ENCODE measurements at places on chromosomes 6 and 20.

DNA sequence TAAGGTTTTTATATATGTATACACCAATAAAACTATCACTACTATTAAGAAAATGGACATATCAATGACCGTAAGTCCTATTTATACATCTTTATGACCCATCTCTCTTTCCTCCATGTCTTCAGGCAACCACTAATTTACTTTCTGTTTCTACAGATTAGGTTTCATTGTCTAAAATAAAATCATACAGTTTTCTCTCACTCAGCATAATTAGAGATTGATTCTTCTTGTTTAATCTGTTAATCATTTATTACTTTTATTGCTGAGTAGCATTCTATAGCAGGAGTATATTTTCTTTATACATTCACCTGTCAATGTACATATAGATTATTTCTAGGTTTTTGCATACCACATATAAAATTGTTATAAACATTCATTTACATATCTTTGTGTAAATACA lies 388.0 kb downstream of the RFPL4B start:
- DNase-seq = no peak

GRCh38 chr6:36604090-36605060 lies 10.2 kb downstream of the SRSF3 start:
- no peak for DNase-seq

- DNase-seq = no peak
Measured at GRCh38 chr20:32163951-32164350, 43.6 kb downstream of the PLAGL2 start.

DNA sequence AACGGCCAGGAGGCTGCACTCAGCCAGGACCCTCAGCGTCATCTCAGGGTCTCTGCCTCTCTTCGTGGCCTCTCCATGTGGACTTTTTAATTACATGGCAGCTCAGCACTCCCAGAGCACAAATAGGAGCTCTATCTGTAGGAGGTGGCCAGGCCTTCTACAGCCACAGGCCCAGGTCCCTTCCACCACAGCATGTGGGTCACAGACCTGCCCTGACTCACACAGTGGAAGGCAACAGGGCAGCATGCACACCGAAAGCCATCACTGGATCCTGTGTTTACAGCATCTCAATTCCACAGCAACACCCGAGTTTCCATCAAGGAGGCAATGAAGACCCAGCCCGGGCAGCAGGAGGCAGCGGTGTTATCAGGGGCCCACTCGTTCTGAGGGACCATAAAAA lies 65.8 kb upstream of the CD93 start:
- no peak for DNase-seq

- DNase-seq = no peak
Measured at GRCh38 chr6:44253307-44254101, 3.8 kb downstream of the SLC35B2 start.

DNA sequence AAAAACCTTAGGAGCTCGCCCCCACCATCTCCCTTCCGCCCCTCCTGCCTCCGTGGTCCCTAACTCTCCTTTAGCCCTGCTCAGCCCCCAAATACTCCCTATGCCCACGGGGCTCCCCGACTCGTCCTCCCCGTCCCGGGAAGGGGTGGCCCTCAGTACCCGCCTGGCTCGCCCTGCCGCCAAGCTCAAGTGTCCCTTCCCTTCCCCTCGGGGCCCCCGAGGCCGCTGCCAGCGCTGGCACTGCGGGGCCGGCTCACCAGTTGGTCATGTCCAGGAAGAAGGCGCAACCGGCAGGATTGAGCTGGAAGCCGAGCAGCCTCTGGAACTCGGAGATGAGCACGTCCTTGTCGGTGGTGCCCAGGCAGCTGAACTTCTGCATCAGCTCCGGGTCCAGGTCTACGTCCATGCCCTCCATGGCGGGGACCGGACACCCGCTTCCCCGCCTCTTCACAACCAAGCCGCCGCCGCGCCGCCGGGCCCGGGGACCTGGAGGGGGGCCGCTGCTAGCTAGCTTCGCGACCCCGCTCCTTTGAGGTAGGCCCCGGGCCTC lies 303 bp downstream of the ILRUN start:
- no peak for DNase-seq

GRCh38 chr20:57838670-57839151 lies 128.9 kb upstream of the PMEPA1 start:
- no peak for DNase-seq

DNA sequence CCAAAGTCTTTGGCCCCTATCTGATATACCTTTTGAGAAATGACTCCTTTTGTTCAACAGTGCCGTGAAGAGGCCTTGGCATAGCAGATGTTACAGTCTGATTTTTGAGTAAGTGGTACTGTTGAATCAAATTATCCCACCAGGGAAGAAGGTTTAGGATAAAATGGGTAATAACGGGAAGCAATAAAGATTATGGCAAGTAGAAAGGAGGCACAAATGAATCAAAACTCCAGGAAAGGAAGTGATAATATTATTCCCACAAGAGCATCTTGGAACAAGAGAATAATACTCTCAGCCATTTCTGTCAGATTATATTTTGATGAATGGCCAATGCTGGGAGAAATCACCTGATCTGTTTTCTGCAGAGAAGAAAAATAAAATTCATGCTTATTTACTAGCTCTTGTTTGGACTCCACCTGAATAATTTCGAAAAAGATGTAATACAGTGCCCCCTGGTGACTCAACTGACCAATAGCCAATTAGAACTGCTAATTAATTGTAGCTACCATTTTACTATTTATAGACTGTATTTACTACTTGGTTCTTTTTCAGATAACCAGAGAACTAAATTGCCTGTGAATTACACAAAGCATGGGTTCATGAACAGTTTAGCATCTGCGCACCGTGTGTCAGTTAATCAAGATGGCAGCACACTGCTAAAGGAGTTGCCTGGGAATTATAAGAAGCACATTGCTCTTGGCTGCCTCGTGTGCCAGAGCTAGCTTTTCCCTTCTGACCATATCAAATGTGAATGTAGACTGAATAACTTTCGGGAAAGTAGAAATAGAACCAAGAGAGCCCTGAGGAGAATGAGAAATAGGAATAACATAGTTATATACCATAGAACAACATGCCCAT lies 78.5 kb upstream of the TRDN start:
- no peak for DNase-seq

DNA sequence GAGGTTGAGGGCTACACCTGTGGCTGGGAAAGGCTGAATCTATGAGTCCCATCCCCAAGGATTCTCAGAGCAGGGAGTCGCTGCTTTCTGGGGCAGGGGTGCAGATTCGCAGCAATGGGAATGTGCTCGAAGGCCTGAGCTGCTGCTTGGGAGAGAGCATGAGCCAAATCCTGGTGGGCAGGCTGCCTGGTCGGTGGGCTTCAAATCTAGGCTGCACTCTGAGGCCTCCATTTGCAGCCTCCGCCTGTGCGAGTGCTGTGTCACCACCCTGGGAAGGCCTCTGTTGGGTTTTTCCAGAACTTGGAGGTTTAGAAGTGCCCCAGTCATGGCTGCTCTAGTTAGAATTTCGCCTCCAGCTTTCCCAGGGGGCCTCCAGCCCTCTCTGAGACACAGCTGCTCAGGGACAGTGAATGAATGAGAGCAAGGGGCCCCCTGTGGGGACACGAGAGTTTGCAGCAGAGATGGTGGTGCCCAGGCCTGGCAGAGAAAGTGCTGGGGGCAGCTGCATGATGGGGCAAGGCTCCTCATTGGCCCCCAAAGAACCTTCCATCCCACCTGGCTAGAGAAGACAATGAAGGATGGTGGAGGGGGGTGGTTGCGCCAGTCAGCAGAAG lies 31.1 kb upstream of the RNF24 start:
- DNase-seq = no peak

- no peak for DNase-seq
Measured at GRCh38 chr20:8434326-8434876, 302.3 kb downstream of the PLCB1 start.

- DNase-seq = no peak
Measured at GRCh38 chr6:93300661-93301060, 118.7 kb downstream of the EPHA7 start.

DNA sequence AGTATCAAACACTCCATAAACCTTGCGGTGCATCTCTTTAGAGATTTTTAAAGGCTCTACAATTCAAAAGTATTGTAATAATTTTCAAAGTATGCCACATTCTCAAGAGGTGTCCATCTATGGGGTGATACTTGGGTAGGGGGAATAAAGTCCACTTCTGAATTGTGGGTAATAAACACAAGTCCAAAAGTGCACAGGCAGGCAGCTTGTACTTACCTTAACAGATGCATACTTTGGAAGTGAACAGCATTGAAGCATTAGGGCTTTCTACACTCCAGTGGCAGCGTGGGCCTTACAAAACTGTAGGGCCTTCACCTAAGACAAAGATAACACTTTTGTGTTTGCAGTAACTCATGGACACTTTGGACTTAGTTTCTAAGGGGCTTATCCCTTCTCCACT lies 58.6 kb downstream of the AIG1 start:
- no peak for DNase-seq

- DNase-seq = no peak
Measured at GRCh38 chr6:38179300-38179699, 359.8 kb downstream of the ZFAND3 start.

DNA sequence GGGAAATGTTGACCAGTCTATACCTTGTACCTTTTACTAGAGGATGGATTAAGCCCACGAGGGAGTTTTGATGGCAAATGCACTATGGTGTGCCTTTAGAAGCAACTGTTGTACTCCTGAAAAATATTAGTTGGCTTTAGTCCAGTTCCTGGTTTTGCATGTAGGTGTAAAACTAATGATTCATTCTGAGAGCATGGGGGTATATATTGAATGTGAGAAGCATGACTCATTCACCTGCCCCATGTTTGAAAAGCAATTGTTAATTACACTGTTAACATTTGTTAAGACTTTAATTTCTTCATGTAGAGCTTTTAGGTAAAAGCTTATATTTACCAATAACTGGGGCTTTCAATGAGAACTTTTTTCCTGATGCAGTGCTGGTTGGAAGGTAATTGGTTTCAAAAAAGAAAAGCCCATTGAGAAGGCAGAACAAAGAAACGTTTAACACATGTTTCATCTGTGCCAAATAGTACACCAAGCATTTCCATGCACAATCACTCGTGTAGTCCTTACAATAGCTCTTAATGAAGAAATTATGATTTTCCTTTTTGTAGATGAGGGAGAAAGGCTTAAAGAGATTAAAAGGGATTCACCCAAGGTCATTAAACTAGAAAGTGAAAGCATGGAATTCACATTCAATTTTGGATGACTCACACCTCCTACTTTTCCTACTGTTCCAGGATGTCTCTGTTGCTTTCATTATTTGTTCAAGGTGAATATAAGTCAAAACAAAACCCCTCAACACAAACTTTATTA lies 134.1 kb downstream of the CCDC170 start:
- DNase-seq = no peak

DNA sequence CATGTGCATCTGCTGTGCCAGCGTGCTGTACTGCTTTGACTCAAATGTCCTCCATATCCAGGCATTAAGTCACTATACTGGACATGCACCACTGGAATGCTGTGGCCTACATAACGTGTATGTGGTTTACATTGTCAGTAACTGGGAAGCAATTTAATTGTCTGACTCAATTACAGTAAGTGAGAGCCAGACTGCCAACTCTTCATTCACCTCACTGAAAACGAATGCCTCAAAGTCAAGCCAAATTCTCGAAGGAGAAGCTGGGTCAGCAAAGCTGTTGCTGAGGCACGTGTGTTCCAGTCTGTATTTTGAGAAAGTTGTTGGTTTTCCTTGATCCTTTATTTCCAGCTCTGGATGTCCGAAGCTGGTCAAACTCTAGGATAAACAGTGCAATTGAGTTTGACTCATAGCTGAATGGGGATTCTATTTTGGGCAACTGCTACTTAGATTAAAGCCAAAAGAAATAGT lies 534.3 kb downstream of the COL12A1 start:
- DNase-seq = peak; percentile 47

- DNase-seq = no peak
Measured at GRCh38 chr6:119043783-119044182, 34.7 kb downstream of the FAM184A start.

GRCh38 chr6:49453221-49453620 lies 9.8 kb downstream of the MMUT start:
- DNase-seq = no peak

GRCh38 chr20:8077137-8077466 lies 55.0 kb upstream of the PLCB1 start:
- DNase-seq = no peak

- no peak for DNase-seq
Measured at GRCh38 chr20:37283530-37284195, 5.8 kb upstream of the MANBAL start.

GRCh38 chr6:115717472-115717871 lies 343.2 kb downstream of the FRK start:
- no peak for DNase-seq

- no peak for DNase-seq
Measured at GRCh38 chr20:57627339-57627738, 7.1 kb upstream of the ZBP1 start.

- no peak for DNase-seq
Measured at GRCh38 chr6:30533460-30534294, 22.6 kb downstream of the GNL1 start.

DNA sequence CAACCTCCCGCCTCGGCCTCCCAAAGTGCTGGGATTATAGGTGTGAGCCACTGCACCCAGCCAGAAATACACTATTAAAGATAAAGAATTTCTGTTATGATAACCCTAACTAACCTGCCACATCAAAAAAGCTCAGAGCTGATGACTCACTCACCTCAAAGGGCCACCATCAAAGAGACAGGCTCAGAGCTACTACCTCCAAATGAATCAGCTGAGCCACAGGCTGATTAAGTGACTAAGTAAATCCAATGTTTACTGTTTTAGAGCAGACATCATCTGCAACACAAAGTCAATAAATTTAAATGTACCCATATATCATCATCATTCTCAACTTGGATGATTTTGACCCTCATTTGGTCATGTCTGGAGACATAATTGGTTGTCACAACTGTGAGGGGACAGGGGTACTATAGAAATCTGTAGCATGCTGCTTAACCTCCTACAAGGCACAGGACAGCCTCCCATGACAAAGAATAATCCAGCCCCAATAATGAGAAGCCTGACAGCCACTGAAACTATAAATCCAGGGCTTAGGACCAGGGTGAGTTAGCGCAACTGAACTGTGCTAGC lies 106.5 kb downstream of the ATP9A start:
- peak; percentile 42 for DNase-seq

GRCh38 chr20:35828434-35828833 lies 56.6 kb downstream of the PHF20 start:
- no peak for DNase-seq

DNA sequence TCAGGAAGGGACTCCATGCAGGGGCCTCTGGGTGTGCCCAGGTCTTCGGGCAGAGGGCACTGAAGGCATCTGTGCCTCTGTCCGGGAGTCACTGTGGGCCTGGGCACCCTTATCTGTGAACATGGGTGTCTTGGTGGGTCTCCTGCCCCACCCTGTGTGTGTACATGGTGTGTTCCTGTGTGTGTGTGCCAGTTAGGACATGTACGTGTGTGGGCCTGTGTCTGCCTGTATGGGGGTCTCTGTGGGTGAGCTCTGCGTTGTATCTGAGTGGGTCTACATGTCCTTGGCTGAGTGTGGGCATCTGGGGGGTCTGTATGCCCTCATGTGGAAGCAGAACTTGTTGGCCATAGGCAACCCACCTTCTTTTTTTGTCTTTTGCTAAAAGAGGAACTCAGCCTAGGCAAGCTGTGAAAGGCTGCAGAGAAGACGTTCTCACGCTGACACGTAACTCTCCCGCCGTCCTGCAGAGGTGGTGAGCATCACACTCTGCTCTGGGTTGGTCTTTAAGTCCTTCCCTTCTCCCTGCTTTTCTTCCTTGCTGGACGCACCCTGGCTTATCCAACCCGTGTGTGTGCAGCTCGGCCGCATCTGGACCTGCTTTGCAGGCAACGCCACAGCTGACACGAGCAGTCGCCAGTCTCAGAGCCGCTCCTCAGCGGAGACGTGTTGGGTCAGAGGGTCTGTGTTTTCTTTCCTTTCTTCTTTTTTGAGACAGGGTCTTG lies 532 bp upstream of the NPBWR2 start:
- no peak for DNase-seq

GRCh38 chr6:8064638-8065518 lies 689 bp upstream of the BLOC1S5 start:
- DNase-seq = no peak

Data from AG08396 (cell line).